ENCODE measurements at places on chromosomes 16 and 17.

DNA sequence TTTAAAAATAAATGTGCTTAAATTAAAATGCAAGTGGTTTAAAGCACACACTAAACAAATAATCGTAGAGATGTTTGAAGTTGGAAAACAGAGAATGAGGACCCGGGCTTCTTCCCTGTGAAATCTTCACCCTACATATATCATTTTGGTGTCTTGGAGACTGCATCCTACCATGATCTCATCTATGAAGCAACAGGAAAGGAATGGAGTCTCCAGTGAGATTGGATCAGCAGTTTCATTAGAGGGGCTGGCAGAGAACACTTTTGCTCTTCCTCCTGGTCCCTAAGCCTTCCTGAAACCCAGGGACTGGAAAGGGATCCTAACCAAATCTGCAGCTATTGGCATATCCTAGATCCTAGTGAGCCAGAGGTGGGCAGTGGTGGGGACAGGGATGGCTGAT is 85.0 kb downstream of the GRIN2A start:
- DNase-seq: no peak

DNA sequence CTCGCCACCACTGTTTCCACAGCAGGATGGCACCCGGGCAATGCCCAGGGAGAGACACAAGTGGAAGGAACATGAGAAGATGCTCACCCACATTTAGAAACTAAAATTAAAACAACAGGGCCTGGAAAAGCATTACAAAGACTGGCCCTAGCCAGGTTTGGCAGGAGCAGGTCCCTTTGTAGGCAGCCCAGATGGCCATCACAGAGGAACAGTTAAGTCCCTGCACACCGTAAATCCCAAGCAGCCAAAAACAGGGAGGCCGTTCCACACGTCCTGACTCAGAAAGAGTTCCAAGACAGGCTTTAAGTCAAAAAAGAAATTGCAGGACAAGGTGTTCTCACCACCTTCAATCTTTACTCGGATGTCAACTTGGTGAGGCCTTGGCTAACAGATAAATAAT is 127.1 kb downstream of the DYNLRB2 start:
- no peak for DNase-seq

DNA sequence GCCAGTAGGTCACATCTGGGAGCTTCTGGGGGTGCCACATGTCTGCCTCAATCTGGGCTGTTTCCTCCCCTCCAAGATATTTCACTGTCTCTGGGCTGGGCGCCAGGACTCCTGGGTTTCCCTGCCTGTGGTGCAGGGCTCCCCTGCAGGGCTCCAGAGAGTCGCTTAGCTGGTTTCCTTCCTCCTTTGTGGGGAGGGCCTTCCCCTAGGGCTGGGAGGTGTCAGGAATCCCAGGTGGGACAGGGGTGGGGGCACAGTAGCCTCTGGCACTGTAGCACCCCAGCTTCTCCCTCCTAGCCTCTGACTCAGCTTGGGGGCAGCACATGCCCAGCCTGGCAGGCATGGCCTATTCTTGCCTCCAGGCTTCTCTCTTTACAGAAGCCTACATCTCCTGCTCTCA is 2.6 kb downstream of the RARA start:
- peak; percentile 14 for DNase-seq

- no peak for DNase-seq
These were observed 85.5 kb downstream of the RMI2 start for GRCh38 chr16:11430601-11431317.

- no peak for DNase-seq
These were observed 409.5 kb downstream of the CA10 start for GRCh38 chr17:51748749-51749604.

DNA sequence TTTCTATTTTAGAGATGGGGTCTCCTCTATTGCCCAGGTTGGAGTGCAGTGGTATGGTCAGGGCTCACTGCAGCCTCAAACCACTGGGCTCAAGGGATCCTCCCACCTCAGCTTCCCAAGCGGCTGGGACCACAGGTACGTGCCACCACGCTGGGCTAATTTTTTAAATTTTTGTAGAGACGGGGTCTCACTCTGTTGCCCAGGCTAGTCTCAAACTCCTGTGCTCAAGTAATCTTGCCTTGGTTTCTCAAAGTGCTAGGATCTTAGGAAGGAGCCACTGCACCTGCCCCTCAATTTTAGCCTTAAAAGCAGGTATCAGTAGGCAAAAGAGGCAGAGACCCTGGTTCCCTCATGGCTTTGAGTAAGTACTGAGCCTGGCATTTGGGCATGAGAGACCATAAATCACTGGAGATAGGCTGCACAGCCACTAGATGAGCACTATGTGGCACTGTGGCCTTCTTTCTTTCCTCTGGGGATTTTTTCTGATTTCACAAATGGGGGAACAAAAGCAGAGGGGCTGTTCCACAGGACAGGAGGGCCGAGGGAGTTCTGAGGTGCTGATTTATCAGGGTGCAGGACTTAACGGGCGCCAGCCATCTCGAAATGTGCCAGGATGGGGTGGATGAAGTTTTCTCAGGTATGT is 82.2 kb downstream of the PLXDC1 start:
- DNase-seq: peak; percentile 44

DNA sequence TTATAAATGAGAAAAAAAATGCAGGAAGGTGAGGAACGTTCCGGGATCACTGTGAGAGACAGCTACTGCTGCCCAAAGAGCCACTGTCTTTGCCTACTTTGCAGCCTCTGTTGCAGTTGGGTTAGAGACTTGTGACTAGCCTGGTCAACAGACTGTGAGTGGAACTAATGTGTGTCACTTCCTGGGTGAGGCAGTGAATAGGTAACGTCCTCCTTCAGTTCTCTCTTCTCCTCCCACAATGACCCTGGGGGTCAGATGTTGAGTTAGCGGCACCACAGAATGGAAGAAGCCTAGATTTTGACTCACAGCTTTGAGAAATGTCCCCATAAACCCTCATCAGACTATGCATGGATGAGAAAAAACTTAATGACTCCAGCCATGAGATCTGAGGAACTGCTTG is 5.2 kb downstream of the C16orf46 start:
- DNase-seq: no peak

DNA sequence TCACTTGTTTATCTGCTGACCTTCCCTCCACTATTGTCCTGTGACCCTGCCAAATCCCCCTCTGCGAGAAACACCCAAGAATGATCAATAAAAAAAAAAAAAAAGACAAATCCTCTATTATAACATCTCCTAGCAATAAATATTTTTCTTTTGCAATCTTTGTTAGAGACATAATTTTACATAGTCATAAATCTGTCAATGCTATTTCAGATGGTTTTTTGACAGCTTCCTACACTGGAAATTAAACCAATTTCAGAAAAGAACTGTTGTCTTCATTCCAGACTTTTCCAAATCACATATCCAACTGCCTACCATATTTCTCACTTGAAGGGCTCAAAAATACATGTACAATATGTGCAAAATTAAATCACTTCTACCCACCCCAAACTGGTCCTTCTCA is 3.7 kb downstream of the METTL16 start:
- DNase-seq: no peak

DNA sequence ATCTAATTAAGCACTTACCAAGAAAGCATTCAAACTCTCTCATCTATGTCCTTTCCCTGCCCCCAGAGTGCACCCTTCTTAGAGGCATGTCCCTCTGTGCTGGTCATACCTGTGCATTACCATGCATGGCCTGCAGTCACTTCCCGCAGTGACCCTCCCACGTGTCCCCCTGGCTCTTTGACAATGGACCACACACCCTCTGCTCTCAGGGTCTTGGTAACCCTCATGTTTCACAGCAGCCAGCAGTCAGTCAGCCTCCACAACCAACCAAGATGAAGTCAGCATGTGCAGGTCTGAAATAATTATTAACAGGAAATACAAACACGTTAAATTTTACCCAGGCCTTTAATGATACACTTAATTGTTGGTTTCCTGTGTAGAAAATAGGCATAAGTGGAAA is 10.1 kb downstream of the KRT33A start:
- DNase-seq: no peak

DNA sequence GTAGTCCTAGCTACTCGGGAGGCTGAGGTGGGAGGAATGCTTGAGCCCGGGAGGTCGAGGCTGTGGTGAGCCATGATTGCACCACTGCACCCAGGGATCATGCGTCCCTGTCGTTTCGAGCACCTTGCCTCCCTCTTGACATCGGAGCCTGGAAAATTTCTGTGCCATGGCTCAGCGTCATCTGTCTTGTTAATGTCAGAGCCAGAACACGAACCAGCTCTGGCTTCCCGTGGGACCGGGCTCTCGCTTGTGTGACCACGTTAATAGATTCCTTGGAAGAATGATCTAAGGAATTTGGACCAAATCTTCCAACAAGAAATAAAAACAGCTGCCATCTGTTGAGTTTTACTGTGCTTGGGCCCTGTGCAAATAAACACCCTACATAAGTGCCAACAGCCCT is 117.7 kb downstream of the ABCC1 start:
- no peak for DNase-seq

GRCh38 chr16:35425270-35425669 is 1965.9 kb downstream of the TP53TG3F start:
- DNase-seq: no peak

DNA sequence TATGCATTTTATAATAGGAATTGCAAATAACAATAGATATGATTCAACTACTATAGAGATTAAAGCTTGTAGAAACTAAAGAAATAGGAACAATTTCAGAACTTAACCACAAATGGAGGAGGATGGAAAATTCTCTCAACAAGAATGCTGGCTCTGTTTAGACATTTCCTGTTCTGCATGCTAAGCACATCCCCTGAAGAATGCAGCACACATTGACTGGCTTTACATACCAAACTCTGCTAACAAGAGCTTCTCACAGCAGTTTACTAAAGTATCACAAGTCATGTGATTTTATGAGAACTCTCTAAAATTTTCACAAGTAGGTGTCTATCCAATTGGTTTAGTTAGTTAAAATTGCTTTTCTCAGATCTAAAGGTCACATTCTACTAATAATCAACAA is 85.2 kb downstream of the SPAG9 start:
- DNase-seq: no peak

DNA sequence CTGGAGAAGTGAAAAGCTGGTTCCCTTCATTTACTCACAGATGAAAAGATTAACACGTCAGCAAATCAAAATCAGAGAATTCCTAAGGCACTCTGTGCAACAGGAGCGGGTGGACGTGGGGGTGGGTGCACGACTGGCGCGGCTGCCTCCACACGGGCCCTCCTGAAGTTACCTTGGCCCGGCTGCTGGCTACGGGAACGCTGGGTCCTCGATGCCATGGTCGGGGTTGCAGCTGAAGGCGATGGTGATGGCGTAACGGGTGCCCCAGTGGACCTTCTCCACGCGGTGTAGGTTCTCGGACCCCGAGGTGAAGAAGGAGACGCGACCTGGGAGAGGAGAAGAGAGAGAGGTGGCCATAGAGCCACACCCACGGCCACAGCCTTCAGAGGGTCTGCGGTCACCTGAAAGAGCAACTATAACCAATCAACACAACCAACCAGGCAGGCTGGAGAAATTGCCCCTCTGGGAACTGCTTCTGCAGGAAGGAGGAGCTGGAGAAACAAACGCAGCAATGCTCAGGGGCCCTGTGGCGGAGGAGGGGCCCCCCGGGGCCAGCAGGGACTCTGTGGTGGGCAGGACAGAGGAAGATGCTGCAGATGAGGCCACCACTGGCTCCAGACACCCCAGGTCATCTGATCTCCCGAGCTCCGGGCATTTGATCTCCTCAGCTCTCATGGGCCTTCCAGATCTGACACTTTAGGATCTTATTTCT is 20.8 kb downstream of the UTS2R start:
- DNase-seq: no peak

GRCh38 chr16:739560-740458 is 988 bp downstream of the CIAO3 start:
- no peak for DNase-seq

GRCh38 chr17:15213381-15214087 is 51.6 kb downstream of the PMP22 start:
- no peak for DNase-seq

DNA sequence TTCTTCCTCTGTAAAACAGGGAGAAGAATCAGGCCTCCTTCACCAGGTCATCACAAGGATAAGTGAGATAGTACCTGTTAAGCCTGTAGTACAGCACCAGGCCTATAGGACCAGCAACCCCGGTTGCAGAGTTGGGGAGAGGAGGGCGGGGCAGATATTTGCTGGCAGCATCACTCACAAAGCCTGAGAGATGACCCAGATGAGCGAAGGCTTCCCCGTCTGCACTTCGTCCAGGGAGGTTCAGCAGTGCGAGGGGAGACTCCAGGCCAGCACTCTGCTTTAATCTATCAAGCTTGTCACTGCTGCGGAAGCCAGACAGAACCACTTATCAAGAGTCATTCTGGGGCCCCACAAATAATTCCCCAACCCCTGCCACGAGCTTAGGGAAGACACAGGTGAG is 15.8 kb upstream of the RBBP6 start:
- no peak for DNase-seq

DNA sequence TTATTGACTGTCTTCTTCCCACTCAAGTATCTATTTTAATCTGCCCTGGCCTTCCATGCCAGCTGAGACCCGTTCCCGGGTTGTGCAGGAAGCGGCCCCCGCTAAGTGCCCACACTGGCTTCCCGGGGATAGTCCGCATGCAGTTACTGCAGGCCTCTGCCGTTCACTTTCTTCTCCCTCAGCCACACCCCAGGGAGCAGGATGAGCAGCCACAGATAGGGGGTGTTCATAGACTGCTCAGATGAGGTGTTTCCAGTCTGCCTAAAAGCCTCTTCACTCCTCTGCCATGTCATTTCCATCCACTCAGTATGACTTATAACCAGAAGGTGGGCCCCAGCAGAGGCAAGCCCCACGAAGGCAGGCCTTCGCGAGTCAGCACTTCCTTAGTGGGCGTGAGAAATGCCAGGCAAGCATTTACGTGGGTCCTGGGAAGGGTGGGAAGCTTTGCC is 7.7 kb downstream of the MED9 start:
- DNase-seq: no peak

DNA sequence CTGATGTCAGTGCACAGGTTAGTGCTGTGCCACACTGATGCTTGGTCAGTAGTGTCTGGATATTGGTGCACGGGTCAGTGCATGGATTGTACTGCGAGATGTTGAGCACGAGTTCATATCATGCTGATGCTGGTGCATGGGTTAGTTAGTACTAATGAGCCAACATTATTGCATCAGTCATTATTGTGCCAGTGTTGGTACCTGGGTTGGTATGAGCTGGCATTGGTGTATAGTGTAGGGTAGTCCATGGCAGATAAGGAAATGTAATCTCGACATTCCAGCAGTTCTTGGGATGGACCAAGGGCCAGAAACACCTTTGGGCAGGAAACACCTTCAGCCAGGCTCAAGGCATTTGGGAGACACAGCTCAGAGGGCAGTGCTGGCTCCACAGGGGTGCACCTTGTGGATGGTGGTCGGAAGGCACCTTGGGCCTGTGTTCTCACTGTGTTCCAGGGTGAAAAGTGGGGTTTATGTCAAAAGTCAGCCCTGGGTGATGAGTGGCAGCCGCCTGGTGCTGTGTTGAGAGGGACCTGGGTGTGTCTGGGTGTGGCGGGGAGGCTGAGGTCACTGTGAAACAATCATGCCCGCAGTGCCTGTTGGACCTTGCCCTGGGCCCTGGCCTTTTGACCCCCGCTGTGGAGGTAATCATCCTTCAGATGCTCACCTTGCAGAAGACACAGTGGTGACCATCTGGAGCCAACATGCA is 100.7 kb upstream of the ZNF469 start:
- DNase-seq: no peak

GRCh38 chr17:9195961-9196670 is 174.8 kb downstream of the NTN1 start:
- DNase-seq: no peak

- peak; percentile 39 for DNase-seq
These were observed 222.5 kb upstream of the GSE1 start for GRCh38 chr16:85390511-85391174.

Measured in NCI-H1092 (cell line).